H4 (cell line): ENCODE measurements at places on chromosomes 2 and 18. TPM values are rescaled to one million over a fixed set of nuclear protein-coding genes. Genes with fewer than 3 reads are reported as not detected.

Gene MLPH
- 7.7 and 9.9 TPM in 2 replicates for total RNA-seq

Gene G6PC2
- not detected in 2 replicates for total RNA-seq

Gene MYCN
- 0.66 TPM in 1 of 2 replicates, not detected in the other for total RNA-seq

- peak; percentile 41 for DNase-seq
Measured at GRCh38 chr2:200406379-200406778, 99.9 kb downstream of the SPATS2L start.

- DNase-seq, result no peak
Measured at GRCh38 chr2:18792226-18792629, 202.9 kb upstream of the NT5C1B start.

DNA sequence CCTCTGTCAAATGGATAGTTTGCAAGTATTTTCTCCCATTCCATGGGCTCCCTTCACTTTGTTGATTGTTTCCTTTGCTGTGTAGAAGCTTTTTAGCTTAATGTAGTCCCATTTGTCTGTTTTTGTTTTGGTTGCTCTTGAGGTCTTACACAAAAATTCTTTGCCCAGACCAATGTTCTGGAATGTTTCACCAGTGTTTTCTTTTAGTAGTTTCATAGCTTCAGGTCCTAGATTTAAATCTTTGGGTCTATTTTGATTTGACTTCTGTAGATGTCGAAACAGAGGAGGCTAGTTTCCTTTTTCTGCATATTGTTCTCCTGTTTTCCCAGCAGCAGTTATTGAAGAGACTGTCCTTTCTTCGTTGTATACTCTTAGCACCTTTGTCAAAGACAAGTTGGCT, 351.6 kb downstream of the PTPRM start:
- no peak for DNase-seq

- no peak for DNase-seq
Measured at GRCh38 chr2:86627550-86627949, 3.9 kb upstream of the RNF103 start.

GRCh38 chr2:37167636-37168180, 10.9 kb upstream of the EIF2AK2 start:
- no peak for DNase-seq

DNA sequence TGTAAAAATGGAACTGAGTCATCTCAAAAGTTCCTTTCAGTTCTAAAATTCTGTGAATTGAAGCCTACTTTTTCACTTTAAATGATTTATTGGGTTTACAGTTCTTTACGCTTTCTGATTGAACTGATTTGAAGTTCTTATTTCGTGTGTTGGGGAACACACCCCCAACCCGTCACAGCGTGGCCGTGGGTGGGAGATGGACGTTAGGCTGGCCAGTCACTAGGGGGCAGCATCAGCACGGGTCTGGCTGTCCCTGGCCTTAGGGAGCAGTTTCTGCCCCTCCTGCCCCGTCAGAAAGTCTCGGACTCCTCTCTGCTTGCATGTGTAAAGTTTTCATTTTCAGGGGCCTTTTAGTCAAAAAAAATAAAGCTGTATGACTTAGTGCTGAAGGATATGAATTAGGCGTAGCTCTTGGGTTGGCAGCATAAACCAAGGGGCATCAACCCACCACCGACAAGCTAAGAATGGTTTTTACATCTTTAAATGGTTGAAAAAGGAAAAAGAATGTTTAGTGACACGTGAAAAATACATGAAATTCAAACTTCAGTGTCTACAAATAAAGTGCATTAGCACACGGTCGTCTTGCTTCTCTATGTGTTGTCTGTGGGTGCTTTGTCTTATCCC, 63.4 kb downstream of the ZCCHC2 start:
- peak; percentile 71 for DNase-seq
